NCI-H524 treated with DMSO at 0.1 percent for 48 hours (cell line): ENCODE measurements at places on chromosomes 16 and 17.

- no peak for DNase-seq
Measured at GRCh38 chr16:48452991-48453760, 68.0 kb upstream of the SIAH1 start.

- no peak for DNase-seq
Measured at GRCh38 chr16:59369523-59369922, 635.4 kb upstream of the GOT2 start.

DNA sequence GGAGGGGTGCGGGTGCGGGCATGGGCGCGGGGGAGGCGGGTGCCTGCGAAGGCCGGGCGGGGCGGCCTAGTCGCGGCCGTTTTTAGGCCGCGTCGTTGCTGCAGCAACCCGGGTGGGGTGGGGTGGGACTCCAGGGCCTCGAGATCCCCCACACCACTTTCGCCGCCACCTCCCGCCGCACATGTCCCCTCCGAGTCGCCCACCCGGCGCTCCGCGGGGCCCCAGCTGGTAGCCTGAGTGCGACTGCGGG lies 11.3 kb downstream of the TBX2 start:
- no peak for DNase-seq

GRCh38 chr16:89473791-89474414 lies 16.5 kb downstream of the ANKRD11 start:
- no peak for DNase-seq

DNA sequence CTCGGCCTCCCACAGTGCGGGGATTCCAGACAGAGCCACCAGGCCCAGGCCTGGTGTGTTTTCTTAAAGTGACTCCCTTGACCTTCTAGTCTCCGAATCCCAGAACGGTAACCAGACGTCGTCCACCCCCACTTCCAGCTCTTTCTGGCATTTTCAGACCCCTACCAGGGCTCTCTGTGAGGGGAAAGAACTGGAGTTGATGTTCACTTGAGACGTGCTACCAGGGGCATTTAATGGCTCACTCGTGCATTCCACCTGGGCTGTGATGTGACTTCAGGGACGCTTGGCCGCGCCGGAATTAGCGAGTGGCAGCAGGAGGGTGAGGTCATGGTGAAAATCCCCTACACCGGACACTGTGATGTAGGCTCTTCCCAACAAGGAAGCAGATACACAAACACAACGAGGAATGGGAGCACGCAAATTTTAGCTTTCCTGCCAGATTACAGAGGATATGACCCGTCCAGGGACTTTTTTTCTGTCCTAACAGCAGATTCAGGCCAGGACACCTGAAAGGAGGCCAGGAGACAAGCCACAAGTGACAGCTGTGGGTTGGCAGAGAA lies 1.1 kb upstream of the GNA13 start:
- no peak for DNase-seq

GRCh38 chr17:39750131-39751015 lies 12.6 kb downstream of the GRB7 start:
- DNase-seq: no peak

GRCh38 chr16:80573700-80574120 lies 32.9 kb downstream of the DYNLRB2 start:
- DNase-seq: peak; percentile 37
